AG20443 (cell line): ENCODE measurements at places on chromosomes 13 and 19.

DNA sequence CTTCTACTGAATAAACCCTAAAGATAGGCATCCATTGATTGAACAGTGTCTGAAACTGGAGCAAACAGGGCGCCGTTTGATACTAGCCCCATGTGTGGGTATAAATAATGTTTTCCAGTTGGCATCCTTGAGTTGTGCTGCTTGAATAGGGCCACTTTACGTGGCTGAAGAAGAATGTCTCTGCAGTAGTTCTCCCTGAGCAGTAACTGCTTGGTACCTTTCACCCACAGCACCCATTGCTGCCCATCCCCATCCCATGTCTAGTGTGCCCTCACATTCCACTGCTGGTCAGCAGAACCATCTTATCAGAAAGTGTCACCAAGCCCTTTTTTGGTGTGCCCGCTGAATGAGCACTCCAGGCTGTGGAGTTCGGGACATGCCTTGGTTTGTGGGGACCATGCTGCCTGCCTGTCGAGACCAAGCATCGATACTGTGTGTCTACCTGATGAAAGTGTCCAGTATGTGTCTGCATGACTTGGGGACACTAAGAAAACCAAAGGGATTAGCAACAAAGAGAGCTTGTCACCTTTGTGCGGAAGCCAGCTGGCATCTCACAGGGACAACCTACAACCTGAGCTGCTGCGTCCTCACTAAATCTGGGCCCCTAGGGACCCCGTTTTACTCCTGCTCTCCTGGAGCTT lies 162.0 kb downstream of the TM9SF2 start:
- DNase-seq, result no peak

- DNase-seq, result no peak
These were observed 4.9 kb downstream of the TEX29 start for GRCh38 chr13:111325146-111325890.

GRCh38 chr19:29255006-29255405 lies 42.1 kb upstream of the UQCRFS1 start:
- no peak for DNase-seq

DNA sequence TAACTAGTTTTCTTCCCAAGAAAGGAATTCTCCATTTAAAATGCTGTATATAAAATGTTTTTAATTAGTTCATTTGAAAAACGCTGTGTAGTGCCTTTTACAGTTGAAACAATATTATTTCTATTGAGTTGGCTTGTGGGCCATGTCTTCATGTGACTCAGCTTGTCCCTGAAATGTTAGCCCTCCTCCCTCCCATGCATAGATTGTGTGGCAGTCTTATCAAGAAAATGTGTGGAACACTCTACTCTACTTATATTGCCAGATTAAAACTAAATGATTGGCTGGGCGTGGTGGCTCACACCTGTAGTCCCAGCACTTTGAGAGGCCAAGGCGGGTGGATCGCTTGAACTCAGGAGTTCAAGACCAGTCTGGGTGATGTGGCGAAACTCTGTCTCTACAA lies 33.4 kb downstream of the TFDP1 start:
- DNase-seq, result no peak

- peak; percentile 34 for DNase-seq
These were observed 114.9 kb downstream of the PCCA start for GRCh38 chr13:100203696-100204367.

GRCh38 chr19:12937093-12937926 lies 1.1 kb upstream of the CALR start:
- DNase-seq, result no peak

DNA sequence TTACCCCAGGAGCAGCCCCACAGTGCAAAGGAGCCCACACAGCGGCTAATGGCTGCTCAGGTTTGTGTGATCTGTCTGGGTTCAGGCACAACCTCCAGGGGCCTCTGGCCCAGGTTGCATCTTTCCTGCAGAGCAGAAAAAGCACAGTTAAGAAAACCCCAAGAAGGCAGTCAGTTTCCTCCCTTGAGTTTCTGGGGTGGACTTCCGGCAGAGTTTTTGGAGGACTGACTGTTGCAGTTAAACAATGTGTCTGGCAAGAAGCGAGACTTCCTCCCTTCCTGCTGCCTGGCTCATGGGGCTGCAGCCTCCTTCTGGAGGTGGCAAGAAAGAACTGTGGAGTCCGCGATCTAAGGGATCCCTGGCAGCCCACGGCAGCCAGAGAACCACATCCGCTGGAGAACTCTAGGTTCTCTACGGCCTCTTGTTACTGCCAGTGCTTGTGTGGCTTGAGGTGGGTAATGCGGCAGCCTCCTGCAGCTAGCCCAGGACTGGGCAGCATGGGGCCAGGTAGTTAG lies 114.4 kb downstream of the ZDHHC20 start:
- no peak for DNase-seq

DNA sequence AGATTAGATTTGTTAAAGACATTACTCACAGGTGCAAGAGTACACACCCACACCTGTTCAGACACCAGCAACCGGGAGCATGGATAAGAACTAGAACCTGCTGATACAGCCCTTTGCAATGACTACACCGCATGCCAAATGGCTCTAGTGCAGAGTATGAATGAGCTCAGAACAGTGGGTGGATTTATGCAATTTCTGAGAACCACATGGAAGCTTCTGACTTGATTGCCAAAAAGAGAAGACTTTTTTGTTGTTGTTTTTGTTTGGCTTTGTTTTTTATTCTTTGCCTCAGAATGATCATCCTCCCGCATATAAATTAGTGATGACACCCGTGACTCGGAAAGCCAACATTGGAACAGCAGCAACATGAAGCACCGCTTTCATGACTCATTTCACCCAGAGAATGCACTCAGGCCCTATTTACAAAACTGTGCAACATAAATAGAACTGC lies 77.4 kb upstream of the LRCH1 start:
- DNase-seq, result peak; percentile 62

DNA sequence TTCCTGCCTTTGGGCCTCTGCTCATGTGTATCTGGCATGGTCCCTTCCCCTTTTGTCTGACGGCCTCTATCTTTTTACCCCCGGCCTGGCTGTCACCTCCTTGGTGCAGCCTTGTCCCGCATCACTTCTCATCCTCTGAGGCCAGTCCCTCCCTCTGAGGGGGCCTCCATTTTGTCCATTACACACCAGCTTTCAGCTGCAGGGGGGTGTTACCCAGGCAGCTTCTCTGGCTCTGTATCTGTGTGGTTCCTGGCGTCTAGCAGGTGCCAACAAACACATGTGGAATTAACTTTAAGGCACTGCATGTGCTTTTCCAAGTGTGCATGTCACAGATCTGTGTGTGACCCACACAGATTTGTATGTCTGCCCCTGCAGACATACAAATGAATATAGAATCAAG lies 52.4 kb downstream of the LYL1 start:
- no peak for DNase-seq

- no peak for DNase-seq
These were observed 1292.4 kb upstream of the MIR17HG start for GRCh38 chr13:90055121-90055520.

- no peak for DNase-seq
These were observed 9.8 kb upstream of the MCF2L start for GRCh38 chr13:112959206-112959605.

- DNase-seq, result no peak
These were observed 145.1 kb upstream of the ZNF536 start for GRCh38 chr19:30227012-30227621.

DNA sequence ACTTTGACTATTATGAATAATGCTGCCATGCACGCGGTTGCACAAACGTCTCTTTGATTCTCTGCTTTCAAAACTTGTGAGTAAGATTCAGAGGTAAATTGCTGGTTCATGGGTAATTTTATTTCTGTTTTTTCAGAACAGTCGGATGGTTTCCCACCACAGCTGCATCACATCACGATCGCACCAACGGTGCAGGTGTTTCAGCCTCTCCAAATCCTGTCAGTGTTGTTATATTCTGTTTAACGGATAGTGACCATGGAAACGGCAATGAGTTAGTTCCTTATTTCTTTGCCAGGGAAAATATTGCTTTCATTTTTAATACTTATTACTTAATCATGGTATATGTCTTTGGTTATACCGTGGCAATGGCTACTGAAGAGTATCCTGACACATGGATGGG lies 19.1 kb upstream of the ZNF835 start:
- no peak for DNase-seq

DNA sequence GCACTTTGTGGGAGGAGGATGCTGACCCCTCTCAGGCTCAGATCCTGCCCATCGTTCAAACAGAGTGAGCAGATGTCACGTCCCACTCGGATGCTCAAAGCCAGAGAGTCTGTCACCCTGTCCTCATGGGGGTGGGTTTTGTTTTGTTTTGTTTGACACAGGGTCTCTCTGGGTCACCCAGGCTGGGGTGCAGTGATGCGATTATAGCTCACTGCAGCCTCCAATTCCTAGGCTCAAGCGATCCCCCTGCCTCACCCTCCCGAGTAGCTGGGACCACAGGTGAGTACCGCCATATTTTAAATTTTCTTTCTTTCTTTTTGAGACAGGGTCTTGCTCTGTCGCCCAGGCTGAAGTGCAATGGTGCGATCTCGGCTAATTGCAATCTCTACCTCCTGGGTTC lies 4.0 kb downstream of the ADGRE2 start:
- no peak for DNase-seq

- no peak for DNase-seq
These were observed 13.2 kb upstream of the URI1 start for GRCh38 chr19:29928831-29929230.

DNA sequence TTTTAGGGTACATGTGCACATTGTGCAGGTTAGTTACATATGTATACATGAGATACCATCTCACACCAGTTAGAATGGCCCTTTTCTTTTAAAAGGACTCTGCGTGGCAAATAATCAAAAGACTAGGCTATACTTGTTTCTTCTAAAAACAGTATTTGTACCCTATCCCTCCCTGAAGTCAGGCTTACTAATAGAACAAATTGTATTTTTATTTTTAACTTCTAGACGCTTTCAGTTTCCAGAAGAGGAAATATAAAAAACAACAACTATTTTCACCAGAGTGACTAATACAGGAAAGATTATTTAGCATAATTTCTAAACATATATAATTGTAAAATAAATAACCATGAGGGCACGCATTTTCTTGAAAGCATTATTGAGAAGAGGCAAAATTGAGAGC lies 83.6 kb downstream of the ITGBL1 start:
- no peak for DNase-seq

DNA sequence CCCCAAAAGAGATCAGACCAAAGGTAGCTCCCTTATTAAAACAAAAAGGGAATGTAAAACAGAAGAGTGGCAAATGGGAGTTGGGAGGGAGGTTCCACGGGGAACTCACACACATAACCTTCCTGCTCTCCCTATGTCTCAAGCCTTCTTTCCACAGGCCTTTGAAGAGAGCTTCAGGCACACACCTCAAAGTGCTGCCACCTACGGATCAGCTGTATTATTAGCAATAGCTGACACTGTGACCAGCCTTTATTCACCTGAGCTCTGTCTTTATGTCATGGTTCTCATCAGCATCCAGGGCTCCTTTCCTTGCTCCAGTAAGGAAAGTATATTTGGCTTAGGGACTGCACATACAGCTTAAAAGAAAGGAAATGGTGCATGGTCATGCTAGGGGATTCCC lies 11.3 kb downstream of the ZNF571 start:
- no peak for DNase-seq

GRCh38 chr13:46523972-46524752 lies 28.8 kb upstream of the LRCH1 start:
- peak; percentile 11 for DNase-seq

DNA sequence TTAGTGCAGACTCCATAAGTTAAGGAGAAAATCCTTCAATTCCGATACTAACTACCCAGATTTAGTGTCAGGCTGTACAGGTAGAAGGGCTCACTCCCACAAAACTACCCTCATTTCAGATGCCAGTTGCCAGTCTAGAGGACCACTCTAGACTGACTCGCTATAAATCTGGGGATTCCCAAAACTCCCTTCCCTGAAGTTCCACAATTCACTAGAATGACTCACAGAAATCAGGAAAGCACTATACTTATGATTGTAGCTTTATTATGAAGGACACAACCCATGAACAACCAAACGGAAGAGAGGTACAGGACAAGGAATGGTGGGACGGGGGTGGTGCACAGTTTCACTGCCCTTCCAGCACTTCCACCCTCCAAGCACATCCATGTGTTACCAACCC lies 321.2 kb downstream of the DIAPH3 start:
- no peak for DNase-seq

DNA sequence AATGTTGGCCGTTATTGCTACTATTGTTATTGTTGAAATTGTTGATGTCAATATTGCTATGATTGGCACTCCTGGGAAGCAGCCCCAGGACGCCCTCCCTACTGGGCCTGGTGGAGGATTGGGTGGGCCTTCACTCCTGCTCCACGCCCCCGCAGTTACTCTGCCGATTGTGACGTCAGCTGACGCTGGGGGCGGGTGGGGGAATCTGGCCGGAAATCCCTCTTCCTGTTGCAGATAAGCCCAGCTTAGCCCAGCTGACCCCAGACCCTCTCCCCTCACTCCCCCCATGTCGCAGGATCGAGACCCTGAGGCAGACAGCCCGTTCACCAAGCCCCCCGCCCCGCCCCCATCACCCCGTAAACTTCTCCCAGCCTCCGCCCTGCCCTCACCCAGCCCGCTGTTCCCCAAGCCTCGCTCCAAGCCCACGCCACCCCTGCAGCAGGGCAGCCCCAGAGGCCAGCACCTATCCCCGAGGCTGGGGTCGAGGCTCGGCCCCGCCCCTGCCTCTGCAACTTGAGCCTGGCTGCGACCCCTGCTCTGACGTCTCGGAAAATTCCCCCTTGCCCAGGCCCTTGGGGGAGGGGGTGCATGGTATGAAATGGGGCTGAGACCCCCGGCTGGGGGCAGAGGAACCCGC lies at the start of gene ETV2:
TSS of gene ETV2 (plus strand) at position 231 of the 637 bp plus-strand sequence. CDS start 716 bp downstream, outside the sequence.
- DNase-seq, result no peak

DNA sequence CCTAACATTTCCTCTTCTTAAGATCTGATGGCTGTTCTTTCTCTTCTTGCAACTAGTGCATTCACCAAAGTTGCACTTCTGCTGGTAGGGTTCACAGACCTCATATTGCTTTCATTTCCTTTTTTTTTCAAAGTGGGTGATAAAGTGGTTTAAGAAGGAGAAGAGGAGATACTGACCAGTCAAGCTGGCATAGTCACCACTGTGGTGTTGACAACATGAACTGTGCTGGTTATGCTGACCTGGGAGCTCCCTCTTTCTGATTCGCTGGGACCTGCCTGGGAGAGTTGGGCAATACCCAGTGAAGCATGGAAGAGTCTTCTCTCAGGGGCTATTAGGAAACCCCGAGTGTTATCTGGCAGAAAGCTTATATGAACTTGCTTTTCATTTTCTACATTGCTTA lies 222.9 kb downstream of the SLITRK5 start:
- DNase-seq, result no peak

- DNase-seq, result no peak
These were observed 4.4 kb upstream of the PLEKHF1 start for GRCh38 chr19:29660835-29661234.

GRCh38 chr13:24249624-24250023 lies 59.8 kb upstream of the C1QTNF9 start:
- DNase-seq, result no peak

- no peak for DNase-seq
These were observed 3.6 kb downstream of the NACC1 start for GRCh38 chr19:13121551-13122274.

DNA sequence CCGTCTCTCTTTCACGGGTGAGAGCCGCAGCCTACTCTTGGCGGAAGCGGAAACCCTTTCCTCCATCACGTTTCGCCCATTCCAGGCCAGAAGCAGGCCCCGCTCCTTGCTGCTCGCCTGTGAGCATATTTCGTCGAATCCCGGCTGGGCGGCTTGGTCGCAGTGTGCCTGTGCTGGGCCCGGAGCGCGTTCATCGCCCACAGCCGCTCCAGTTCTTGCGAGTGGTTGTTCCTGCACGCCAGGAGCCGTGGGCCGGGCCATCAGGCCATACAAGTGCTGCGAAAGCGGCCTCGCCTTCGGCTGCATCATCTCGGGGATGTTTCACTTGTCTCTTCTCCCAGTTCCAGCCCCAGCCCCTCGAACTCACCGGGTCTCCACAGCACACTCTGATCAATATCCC lies 65.0 kb downstream of the ZNF627 start:
- DNase-seq, result no peak
